EL (cell line): ENCODE measurements at places on chromosomes 2 and 18.

DNA sequence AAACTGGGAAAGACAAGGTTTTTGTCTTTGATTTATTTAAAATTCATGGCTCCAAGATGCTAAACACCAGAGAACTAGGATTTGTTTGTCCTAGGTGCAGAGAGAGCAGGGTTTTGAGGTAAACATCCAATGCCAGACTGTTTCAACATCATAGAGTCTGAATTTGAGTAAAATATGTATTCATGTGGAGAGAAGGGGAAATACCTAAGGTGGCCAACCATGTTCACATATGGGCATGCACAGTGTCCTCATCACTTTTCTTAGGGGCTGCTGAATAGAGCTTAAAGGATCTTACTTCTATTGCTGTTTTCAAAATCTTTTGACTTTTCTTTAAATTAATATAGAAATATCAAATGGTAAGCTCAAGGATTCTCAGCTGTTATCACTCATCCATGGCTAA, 287.0 kb upstream of the CCDC68 start:
- no peak for DNase-seq

DNA sequence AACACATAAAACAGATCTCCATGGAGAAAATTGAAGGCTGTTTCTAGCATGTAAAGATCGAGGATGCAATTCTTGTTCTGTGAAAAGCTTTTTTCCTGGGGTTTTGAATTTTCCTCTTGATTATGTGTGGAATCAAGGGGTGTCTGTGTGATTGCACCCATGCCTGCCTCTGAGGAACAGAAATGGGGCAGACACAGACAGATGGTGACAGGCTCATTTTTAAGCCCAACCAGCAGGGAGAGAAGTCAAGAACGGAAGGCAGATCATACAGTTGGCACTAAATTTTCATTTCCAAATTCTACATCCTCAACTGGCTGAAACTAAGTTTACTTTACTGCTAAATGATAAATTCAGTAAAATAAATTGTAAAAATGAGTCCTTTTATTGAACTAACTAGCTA, 1037.7 kb upstream of the KLHL29 start:
- DNase-seq = no peak

- no peak for DNase-seq
Observed at GRCh38 chr2:117918608-117919007, 95.3 kb downstream of the CCDC93 start.

DNA sequence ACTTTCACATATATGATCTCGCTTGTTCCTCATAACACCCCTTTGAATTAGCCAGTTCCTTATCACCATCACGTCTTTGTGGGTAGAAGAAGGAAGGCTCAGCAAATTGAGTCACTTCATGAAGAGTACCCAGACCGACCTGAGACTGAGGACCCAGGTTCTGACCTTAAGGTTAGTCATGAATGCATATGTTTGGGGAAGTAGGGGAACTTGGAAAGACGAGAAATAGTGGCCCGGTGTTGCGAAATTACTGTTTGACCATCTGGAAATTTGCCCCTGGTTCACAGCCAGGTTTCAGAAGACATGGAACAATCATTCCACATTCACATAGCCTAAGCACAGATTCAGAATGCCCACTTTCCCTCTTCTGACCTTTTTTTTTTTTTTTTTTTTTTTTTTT, 59.8 kb downstream of the MEIS1 start:
- peak; percentile 90 for DNase-seq

DNA sequence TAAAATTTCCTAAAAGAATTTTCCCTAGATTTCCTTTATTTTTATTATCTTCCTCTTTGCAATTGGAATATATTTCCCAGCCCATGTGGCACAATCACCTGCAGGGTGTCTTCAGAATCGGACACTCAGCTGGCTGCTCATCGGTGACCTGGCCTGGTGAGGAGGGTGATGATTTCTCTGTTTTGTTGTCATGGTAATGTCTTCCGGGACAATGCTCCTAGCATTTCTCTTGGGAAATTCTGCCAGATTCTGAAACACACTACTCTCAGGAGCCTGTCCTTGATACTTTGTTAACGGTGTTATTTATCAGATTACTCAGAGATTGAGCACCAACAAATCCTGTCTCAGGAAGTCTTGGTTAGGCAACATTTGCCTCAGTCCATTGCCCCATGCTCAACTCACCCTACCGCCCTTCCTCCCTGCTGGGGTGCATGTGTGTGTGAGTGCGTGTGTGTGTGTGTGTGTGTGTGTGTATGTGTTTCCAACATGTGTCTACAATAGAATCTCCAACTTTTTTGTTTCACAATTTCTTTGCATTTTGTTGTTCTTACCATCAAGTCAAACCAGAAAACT, 70.3 kb downstream of the MYT1L start:
- no peak for DNase-seq

DNA sequence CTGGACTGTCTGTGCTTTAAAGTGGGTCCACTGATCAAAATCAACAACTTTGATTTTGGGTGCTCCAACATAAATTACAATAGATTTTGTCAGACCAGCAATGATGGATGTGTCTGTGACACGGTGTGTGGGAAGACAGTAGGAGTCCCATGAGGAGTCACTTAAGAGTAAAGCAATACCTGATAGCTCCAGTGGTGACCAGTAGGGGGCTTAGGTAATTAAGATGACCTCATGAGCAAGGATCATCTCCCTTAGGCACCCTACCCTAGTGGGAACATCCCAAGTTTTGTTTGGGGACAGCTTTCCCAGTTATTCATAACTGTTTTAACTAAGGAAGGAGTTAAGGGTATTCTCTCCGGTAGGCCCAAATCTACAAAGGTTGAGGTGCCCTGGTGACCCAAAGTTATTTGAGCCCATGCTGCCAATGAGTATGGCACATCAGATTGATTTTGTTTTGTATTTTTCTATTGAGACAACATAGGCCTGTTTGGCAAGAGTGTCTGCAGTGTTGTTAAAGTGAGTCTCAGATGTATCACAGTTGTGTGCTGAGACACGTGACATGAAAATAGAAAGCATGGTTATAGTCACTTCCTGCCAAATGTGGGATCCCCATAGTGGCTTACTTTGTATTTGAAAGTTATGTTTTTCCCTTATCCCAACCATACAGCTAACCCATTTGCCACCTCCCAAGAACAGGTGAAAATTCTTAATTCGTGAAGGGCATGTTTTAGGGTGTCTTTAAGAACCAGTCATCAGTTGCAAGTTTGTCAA, 1337.6 kb upstream of the SLC39A10 start:
- no peak for DNase-seq

- no peak for DNase-seq
Observed at GRCh38 chr2:1923541-1923940, 179.2 kb upstream of the PXDN start.

DNA sequence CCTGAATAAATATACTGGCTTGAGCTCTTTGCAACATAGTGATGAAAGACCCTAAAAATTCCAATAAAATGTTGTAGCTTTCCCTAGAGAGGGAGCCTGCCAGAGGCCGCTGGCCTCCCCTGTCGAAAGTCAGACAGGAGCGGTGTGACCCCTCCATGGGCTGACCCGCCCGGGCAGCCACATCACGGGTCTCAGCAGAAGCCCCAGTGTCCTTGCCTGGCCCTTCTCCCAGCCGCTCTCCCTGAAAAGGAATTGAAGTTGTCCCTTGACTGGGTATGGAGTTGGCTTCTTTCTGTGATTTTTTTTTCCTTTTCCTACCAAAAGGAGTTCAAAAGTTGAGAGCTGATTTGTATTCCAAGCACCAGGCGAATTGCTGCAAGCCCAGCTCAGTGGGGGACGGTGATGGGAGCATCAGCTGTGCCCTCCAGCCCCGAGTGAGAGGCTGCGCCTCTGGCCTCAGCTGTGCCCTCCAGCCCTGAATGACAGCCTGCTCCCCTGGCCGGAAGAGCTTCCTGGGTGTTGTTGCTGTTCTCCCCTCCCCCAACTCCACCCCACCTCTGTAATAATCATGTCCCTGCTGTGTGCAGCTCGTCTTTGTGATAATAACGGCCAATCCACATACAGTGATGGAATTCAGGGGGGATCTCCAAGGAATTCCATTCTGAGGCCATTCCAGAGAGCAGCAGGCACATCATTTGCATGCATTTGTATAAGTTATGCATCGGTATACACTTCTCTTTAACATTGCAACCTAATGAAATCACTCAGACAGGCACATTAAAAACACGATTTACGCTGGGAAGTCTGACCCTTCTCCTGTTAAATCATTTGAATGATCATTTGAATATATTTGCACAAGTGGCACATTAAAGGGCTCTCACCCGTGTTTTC, 501.0 kb downstream of the EIPR1 start:
- DNase-seq = no peak

- no peak for DNase-seq
Observed at GRCh38 chr2:217628061-217628460, 374.7 kb downstream of the TNS1 start.

- DNase-seq = no peak
Observed at GRCh38 chr2:143801561-143801960, 672.3 kb downstream of the ARHGAP15 start.

DNA sequence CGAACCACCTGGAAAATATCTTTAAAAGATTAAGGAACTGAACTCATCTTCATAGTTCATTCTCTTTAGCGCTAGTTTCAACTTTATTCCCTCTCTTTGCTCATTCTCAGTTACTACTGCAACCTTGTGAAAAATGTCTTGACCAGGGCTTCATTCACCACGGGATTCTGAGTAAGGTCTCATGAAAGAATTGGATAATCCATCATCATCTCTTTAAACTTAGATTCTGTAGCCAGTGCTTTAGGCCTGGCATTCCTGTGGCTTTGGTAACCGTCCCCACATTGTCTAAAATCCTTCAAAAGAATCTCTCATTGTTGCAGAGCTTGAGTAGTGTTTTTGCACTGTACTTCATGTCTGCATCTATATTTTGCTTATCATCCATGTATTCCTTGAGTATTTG, 229.5 kb downstream of the ETAA1 start:
- peak; percentile 73 for DNase-seq

- no peak for DNase-seq
Observed at GRCh38 chr2:115414466-115414865, 972.0 kb downstream of the DPP10 start.

DNA sequence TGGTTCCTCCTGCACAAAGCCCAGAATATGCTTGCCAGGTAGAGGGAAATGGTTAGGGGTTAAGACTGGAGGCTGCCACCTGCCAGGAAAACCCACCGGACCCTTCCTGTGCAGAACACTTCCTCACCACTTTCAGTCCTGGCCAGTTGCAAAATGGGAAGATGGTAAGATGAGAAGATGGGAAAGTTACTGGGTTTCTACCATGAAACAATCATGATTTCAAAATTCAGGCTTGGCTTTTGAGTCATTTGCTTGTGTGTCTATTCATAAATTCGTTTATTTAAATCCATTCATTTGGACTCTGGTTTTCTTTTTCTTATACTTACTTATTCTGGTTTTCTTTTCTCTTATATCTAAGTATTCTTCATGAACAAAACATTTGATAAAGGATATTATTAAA, 7.2 kb downstream of the BMP10 start:
- DNase-seq = no peak

- no peak for DNase-seq
Observed at GRCh38 chr2:127577208-127577475, 41.7 kb downstream of the MYO7B start.

DNA sequence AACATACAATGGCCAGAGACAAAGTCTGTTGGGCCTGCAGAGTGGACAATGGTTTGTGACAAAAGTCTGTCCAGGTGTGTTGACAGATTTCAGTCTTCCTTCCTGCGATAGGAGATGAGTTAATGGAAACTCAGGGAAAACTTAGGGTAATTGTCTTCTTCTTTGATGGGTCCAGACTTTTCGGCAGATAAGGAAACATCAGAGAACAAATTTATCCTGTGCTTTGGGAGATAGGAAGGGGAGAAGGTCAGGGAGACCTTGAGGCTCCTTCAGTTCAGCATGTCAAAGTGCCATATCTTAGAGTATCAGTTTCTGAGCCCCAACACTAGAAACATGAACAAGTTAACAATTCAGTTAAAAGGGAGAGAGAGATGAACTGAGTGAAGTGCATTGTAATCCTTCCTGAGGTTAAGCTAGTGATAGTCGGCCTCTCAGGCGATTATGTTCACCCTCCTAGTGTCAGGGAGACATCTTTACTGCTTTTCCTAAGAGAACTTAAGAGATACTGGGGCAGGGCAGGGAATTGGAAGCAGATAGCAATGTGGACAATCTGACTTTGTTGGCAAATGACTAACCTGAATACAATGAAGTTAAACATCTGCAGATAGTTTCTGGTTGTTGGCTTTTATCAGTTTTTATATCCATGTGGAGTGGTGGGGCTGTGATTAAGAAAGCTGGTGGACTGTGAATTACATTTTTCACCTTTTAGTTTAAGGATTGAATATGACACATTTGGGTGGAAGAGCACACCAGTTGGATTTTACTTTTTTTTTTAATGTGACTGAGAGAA, 248.8 kb upstream of the FN1 start:
- peak; percentile 76 for DNase-seq

- DNase-seq = no peak
Observed at GRCh38 chr18:47545613-47546012, 294.2 kb upstream of the SKOR2 start.

DNA sequence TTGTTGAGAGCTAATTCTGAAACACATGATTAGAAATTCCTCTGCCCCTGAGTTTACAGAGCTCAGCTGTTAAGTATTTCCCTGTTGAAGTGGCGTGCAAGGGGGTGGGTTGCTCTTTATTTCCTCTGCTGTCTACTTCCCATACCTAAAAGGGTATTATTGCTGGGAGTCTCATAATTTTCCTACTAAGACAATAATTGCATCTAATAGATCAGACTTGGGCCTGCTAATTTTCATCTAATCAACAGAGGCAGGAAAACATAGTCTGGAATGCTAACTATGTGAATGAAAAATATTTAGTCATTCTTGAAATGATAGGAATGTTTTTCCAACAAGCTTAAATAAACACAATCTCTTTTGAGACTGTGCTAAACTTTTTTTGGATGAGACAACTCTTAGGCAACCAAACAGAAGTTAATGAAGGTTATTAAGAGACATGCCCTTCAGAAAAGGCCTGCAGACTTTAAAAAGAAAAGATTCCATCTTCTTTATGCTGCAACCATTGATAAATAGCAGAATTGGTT, 111.4 kb downstream of the FEZ2 start:
- DNase-seq = peak; percentile 92

DNA sequence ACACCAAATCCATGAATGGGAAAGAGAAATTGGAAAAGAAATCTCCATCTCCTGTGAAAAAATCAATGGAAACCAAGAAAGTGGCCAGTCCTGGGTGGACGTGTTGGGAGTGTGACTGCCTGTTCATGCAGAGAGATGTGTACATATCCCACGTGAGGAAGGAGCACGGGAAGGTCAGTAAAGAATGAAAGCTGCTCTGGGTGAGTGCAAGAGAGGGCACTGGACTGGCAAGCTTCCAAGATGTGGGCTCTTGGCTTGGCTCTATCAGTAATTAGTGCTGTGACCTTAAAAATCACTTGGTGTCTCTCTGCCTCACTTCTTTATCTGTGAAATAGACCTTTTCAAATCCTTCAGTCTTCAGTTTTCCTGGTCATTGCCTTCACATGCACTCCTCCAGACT, 89.0 kb downstream of the ZNF532 start:
- no peak for DNase-seq

DNA sequence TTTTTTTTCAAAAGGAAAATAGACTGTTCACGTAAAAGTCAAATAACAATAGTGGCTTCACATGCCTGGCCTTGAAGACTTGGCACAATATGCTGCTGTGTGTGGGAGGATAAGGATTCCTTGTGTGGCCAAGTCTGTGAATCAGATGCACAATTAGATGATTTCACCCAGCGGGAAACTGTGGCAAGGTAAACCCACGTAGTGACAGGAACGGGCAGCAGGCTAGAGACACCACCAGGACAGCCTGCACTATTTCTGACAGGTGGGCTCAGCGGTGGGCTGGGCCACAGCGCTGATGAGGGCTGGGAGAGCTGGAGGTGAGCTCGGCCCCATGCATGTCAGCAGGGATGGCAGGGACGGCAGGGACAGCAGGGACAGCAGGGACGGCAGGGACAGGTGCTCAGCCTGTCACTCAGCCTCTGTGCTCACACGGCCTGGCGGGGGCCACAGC, 21.6 kb downstream of the SNORC start:
- DNase-seq = peak; percentile 26
